DMS79 (cell line): ENCODE measurements at places on chromosomes 6 and 20.

DNA sequence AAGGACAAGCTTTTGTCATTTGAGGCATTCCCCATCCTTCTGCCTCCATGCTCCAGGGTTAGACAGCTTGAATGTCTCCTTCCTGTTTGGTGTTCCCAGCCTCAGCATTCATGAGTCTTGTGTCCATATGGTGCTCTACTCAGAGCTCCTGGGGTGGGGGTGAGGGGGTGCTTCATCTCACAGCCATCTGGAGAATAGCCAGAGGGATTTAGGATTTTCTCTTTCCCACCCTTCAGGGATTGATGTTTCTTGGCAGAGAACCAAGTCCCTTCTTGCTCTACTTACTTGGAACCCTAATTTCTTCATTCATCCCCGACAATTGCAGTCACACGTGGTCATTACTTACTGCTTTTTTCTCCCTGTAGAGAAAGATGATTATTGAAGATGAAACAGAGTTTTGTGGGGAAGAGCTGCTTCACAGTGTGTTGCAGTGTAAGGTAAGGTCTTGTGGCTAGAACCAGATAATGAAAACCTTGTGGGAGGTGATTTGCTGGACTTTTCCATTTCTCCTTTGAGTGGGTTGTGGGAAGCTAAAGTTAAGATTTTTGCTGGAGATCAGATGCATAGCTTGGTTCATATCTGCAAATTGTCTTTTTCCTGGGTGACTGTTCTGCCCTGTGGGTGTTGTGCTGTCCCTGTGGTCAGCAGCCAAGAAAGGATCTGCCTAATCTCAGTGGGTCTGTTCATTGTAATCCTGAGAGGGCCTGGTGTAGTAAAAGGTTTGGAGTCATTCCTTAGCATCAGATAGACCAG is 18.6 kb downstream of the CMTR1 start:
- DNase-seq: peak; percentile 13

GRCh38 chr6:99241905-99242534 is 107.5 kb downstream of the FAXC start:
- no peak for DNase-seq

DNA sequence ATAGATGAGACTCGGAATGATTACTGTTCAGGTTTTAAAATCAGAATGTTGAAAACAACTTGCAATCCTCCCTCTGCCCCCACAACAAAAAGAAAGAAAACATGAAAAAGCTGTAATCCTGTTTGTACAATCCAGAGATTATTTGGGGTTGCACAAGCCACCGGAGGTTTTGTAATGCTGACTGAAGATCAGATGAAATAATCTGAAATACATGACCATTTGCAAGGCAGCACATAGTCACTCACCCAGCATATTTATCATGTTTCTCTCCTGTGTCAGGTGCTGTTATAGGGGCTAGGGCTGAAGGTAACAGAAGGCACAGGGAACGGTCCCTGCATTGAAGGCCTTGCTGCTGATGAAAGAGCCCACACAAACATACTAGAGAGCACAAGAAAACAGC is 85.3 kb downstream of the SIM1 start:
- no peak for DNase-seq

DNA sequence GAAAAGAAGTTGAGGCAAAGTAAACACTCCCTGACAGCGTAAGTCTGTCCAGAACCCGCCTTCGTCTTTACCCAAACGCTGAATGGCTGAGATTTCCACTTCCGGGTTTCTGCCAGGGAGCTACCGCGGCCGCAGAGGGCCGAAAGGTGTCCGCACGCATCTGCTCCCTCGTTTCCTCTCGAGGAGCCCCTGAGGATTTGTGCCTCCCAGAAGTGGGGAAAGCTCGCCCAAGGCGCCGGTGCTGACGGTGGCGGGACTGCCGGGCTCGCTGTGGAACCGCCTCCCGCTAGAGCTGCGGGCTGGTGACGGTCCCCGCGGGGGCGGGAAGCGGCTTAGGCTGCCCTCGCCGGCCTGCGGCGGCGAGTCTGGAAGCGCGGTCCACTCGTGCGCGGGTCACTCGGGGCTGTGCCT is 1760.2 kb upstream of the DEFB115 start:
- no peak for DNase-seq

DNA sequence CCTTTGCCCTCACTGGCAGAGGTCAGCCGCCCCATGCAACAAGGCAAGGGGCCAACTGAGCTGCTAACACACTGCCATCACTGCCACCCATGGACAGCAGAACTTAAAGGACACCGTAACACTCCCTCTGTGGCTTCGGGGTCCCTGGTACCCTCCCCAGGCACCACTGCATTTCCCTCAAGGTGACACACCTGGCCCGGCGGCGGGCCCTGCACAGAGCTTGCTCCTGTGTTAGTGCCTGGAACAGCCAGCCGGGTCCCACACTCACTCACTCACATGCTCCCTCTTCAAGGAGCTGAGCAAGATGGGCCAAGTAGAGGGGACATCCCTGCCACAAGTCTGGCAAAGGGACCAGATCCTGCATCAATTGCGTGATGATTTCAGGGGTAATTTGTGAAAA is 126.5 kb upstream of the SOX4 start:
- DNase-seq: no peak

- DNase-seq: no peak
Observed at GRCh38 chr6:169558378-169558773, 143.5 kb downstream of the WDR27 start.

- DNase-seq: no peak
Observed at GRCh38 chr6:100175814-100176310, 181.8 kb upstream of the MCHR2 start.

- no peak for DNase-seq
Observed at GRCh38 chr6:154234019-154234772, 122.4 kb downstream of the IPCEF1 start.

GRCh38 chr20:39829661-39830060 is 859.4 kb downstream of the MAFB start:
- DNase-seq: no peak

GRCh38 chr6:20709451-20709850 is 175.2 kb downstream of the CDKAL1 start:
- peak; percentile 78 for DNase-seq

- DNase-seq: no peak
Observed at GRCh38 chr6:88725111-88725975, 238.1 kb downstream of the RNGTT start.

- DNase-seq: no peak
Observed at GRCh38 chr6:373773-374724, 17.5 kb upstream of the IRF4 start.

- DNase-seq: no peak
Observed at GRCh38 chr6:160129881-160130615, 8.4 kb downstream of the SLC22A1 start.

- no peak for DNase-seq
Observed at GRCh38 chr6:45148278-45148677, 179.9 kb upstream of the RUNX2 start.

DNA sequence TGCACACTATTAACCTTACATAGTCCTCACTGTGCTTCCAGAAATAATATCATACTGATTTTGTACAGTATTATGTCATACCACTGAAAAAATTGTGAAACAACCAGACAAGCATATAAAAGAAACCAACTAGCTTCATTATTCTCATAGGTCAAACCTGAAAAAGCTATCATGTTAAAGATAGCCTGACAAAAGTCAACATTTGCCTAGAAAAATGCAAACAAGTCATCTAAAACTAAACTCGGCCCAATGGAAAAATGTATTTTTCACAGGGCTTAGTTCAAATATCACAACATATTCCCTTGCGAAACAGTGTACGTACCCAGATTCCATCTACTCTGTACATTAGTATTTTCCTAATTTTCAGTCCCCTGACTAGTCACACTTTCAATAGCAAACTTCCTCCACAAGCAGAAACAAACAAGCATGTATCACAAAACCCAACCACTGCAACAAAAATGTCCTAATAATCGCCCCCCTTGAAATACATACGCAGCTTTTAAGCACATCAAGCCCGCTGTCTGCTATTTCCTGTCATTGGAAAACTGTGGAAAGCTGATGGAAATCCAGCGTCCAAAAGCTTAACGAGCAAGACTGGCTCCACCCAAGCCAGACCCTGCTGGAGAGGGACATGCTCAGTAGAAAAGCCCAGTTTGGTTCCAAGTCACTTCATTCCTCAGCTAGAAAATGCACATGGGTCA is 93.1 kb downstream of the EPB41L2 start:
- DNase-seq: no peak

DNA sequence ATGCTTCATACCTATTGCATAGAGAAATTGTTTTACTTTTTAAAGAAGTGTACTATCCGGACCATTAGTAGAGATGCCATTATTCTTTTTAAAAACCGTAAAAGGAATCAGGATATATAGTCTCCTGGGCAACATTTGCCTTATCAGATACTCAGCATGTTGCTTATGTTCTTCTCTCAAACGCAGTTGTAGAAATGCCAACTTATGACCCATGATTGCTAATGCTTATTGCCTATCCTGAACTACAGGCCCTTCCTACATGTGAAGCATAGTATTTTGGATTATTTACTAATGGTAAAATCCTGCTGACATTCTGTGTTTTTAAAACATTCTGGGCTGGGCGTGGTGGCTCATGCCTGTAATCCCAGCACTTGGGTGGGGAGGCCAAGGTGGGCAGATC is 99.5 kb downstream of the FOXO3 start:
- no peak for DNase-seq

DNA sequence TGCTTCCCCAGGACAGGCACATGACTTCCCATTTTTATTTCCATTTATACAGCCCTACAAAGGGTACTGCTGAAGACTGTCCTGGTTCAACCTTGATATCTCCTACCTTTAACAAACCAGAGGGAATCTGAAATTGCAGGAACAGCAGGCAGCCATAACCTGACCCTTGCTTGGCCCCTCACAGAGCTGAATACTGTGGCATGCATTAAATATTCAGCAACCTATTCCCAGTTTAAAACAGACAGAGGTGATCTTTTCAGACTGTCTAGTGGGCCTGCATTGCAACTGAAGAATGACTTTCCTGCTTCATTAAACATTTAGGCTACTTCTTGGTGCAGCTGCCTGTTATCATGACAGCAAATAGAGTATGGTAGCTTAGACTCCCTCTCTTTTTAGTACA is 76.8 kb upstream of the POPDC3 start:
- no peak for DNase-seq

DNA sequence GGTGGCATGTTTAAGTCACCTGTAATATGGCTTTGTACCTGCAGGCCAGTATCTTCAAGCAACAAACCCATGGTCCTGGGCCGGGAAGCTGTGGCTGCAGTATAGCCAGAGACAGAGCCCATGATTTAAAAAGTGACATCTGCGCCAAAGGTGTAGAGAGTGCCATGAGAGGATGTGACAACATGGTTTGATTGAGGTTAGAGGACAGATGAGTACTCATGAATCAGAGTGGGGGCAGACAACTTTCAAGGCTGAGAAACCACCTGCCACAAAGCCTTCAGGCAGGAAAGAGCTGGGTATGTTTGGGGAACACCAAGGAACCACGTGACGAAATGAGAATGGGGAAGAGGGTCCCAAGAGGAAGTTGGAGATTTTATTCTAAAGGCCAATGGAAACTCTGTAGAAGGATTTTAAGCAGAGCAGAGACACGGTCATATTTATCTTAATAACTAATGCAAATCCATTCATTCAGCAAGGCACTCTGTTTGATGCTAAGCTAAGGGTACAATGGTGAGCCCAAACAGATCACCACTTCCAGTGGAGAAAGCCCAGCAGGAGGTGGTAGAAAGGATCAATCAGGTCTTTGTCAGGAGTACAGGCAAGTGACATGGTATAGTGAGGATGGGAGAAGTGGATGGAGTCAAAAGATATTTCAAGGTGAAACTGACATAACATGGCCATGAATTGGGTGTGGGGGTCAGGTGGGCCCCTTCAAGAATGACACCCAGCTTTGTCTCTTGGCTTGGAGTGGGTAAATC is 3.4 kb upstream of the MICAL1 start:
- DNase-seq: no peak

DNA sequence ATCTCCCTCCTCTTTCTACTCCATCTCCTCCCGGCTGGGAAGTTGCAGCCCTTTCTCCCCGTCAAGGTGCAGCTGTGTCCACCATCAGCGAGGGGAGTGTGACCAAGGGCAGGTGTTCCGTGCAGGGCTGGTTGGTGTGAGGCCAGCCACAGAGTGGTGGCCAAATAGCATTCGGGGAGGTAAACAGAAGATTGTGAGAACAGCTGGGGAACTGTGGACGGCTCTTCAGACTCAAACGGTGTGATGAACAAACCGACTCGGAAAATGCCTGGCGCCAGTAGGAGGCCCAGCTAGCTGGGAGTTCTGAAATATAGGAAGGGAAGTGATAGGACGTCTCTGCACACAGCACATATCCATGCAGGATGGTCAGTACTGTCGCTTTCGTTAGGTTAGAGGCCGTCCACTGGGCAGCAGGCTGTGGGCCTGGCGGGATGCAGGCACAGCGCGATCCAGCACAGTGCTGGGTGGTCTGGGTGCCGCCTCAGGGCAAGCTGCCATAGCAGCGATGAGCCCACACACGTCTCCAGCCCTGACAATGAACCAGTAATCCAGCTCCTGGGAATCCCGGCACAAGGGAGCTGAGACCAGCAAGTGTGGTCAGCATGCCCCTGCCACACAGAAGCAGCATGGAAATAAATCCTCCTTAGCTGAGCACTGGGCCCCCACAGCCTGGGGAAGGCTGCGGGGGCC is 258.1 kb downstream of the TAF4 start:
- DNase-seq: peak; percentile 6

GRCh38 chr6:1911474-1911873 is 301.8 kb downstream of the FOXC1 start:
- no peak for DNase-seq

- no peak for DNase-seq
Observed at GRCh38 chr20:62635852-62636251, 6.5 kb upstream of the SLCO4A1 start.

GRCh38 chr6:49950415-49950751 is 13.6 kb downstream of the DEFB114 start:
- DNase-seq: no peak

GRCh38 chr6:85041376-85041775 is 277.0 kb upstream of the TBX18 start:
- no peak for DNase-seq

- DNase-seq: no peak
Observed at GRCh38 chr6:155297669-155298068, 16.6 kb downstream of the TFB1M start.

- no peak for DNase-seq
Observed at GRCh38 chr6:98838032-98838431, 3.7 kb downstream of the POU3F2 start.

- DNase-seq: no peak
Observed at GRCh38 chr6:161064915-161065314, 73.3 kb downstream of the MAP3K4 start.

GRCh38 chr20:24701668-24702067 is 232.2 kb downstream of the SYNDIG1 start:
- DNase-seq: no peak

DNA sequence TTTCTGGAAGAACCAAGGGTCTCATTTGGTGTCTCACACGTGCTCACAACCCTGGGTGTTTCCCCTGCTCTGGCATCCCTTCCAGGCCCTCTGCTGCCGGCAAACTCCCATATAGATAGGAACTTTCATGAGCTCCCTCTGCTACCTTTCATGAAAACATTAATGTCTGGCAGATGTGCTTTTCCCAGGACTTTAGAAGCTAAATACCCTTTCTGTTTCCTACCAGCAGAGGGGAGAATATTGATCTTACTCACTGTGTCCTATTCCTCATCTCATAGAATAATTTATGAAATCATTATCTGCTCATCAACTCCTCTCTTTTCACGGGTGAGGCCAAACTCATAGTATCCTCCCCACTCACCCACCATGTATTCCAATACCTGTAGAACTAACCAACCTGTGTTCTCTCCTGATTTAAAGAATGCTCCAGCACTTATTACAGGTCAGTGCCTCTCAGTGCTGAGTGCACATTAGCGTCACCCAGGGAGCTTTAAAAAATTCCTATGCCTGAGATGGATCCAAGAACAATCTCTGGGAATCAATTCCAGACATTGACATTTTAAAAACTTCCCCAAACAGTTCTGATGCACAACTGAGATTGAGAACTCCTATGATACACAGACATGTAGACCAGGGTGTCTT is 298.5 kb upstream of the JAG1 start:
- no peak for DNase-seq
